ENCODE measurements at places on chromosomes 11 and 22. TPM values are rescaled to one million over a fixed set of nuclear protein-coding genes. Genes with fewer than 3 reads are reported as not detected.

Gene KRTAP5-10
- polyA plus RNA-seq, result not detected

Gene PRR33
- 0.08 TPM for polyA plus RNA-seq

Gene DEPDC7
- polyA plus RNA-seq, result 0.17 TPM

Gene ARHGEF17
- 27.5 TPM for polyA plus RNA-seq

Gene NAALADL1
- polyA plus RNA-seq, result 2.7 TPM

Measured in heart left ventricle (tissue), 16 donors.